Aortic smooth muscle cell (primary cell): ENCODE measurements at places on chromosomes 5 and 9. TPM values are rescaled to one million over a fixed set of nuclear protein-coding genes. Genes with fewer than 3 reads are reported as not detected.

The CRB2 gene
- total RNA-seq: not detected in 2 replicates

The PLCXD3 gene
- total RNA-seq: 0.53 and 1.9 TPM in 2 replicates

The TBC1D13 gene
- total RNA-seq: 10.2 and 10.9 TPM in 2 replicates

The EQTN gene
- total RNA-seq: not detected in 2 replicates

The NR3C1 gene
- 55.1 and 67.0 TPM in 2 replicates for total RNA-seq

The MYOT gene
- not detected in 2 replicates for total RNA-seq

The CENPP gene
- 3.4 and 3.5 TPM in 2 replicates for total RNA-seq

The HACD4 gene
- 1.2 and 1.7 TPM in 2 replicates for total RNA-seq

The GMCL2 gene
- total RNA-seq: not detected in 2 replicates

The SLC45A2 gene
- total RNA-seq: 0.19 TPM in 1 of 2 replicates, not detected in the other

The LAMC3 gene
- total RNA-seq: under 0.01 and 0.12 TPM in 2 replicates

The F2RL2 gene
- total RNA-seq: 1.7 and 4.2 TPM in 2 replicates

The PCDHA13 gene
- under 0.01 and 0.19 TPM in 2 replicates for total RNA-seq

The SLC6A3 gene
- not detected in 2 replicates for total RNA-seq

The UTP15 gene
- total RNA-seq: 14.9 and 15.2 TPM in 2 replicates

The TIMD4 gene
- total RNA-seq: not detected in 2 replicates

The URM1 gene
- 32.2 and 40.7 TPM in 2 replicates for total RNA-seq

The ST8SIA4 gene
- total RNA-seq: 0.19 and 0.26 TPM in 2 replicates

The IRX4 gene
- under 0.01 TPM in 1 of 2 replicates, not detected in the other for total RNA-seq

The TAF11L10 gene
- total RNA-seq: not detected in 2 replicates

The ANKRD31 gene
- 0.06 and 0.13 TPM in 2 replicates for total RNA-seq

The DMRT1 gene
- not detected in 2 replicates for total RNA-seq

The ISOC1 gene
- total RNA-seq: 12.2 and 14.3 TPM in 2 replicates

The GRM6 gene
- total RNA-seq: not detected in 2 replicates

The SLC12A2 gene
- 41.7 and 52.2 TPM in 2 replicates for total RNA-seq

The KCNV2 gene
- total RNA-seq: not detected in 2 replicates

The SPINK1 gene
- not detected in 2 replicates for total RNA-seq

The ACOT12 gene
- total RNA-seq: not detected in 2 replicates

The TMEM215 gene
- total RNA-seq: not detected in 2 replicates

The PITX1 gene
- total RNA-seq: 0.13 and 0.44 TPM in 2 replicates

The SLC6A18 gene
- total RNA-seq: not detected in 2 replicates

The INSL4 gene
- total RNA-seq: under 0.01 TPM in 1 of 2 replicates, not detected in the other

The SPATA31E1 gene
- not detected in 2 replicates for total RNA-seq

The PCDHGB2 gene
- total RNA-seq: 3.4 and 5.9 TPM in 2 replicates

The ABO gene
- total RNA-seq: not detected in 2 replicates

The PDE6A gene
- not detected in 2 replicates for total RNA-seq

The RNF208 gene
- total RNA-seq: 0.40 and 0.50 TPM in 2 replicates

The SETX gene
- total RNA-seq: 72.7 and 78.9 TPM in 2 replicates

The CDC23 gene
- total RNA-seq: 18.9 and 21.1 TPM in 2 replicates

The C5orf52 gene
- not detected in 2 replicates for total RNA-seq

The LECT2 gene
- not detected in 2 replicates for total RNA-seq

The CDK9 gene
- total RNA-seq: 39.1 and 42.0 TPM in 2 replicates

The TRIM7 gene
- 10.5 and 14.0 TPM in 2 replicates for total RNA-seq

The PCDHA9 gene
- total RNA-seq: under 0.01 and 0.06 TPM in 2 replicates

The ECSCR gene
- 6.8 and 13.7 TPM in 2 replicates for total RNA-seq
